Tongue (tissue), 3 donors: ENCODE measurements at places on chromosomes 2 and 18. TPM values are rescaled to one million over a fixed set of nuclear protein-coding genes. Genes with fewer than 3 reads are reported as not detected.

INHA gene
- total RNA-seq, result 1.5 TPM

POU3F3 gene
- total RNA-seq, result not detected

HDAC4 gene
- total RNA-seq, result 34.2 TPM

FAM110C gene
- 3.7 TPM for total RNA-seq

CBLN2 gene
- total RNA-seq, result 0.41 TPM

RIT2 gene
- not detected for total RNA-seq

TXNDC2 gene
- not detected for total RNA-seq

ZNF142 gene
- 14.3 TPM for total RNA-seq

ERFE gene
- 14.1 TPM for total RNA-seq

SERPINB11 gene
- 1.0 TPM for total RNA-seq

RAD51AP2 gene
- 0.10 TPM for total RNA-seq

RUFY4 gene
- total RNA-seq, result not detected

RGPD6 gene
- total RNA-seq, result 54.0 TPM

CXCR4 gene
- total RNA-seq, result 27.7 TPM

GRCh38 chr2:168751104-168751740 is 51.2 kb upstream of the NOSTRIN start:
- DNase-seq, result peak; percentile 69

GRCh38 chr2:174059178-174059883 is 94.2 kb upstream of the SP3 start:
- no peak for DNase-seq

GRCh38 chr2:112690853-112691401 is 29.9 kb upstream of the NT5DC4 start:
- peak; percentile 35 for DNase-seq

DNA sequence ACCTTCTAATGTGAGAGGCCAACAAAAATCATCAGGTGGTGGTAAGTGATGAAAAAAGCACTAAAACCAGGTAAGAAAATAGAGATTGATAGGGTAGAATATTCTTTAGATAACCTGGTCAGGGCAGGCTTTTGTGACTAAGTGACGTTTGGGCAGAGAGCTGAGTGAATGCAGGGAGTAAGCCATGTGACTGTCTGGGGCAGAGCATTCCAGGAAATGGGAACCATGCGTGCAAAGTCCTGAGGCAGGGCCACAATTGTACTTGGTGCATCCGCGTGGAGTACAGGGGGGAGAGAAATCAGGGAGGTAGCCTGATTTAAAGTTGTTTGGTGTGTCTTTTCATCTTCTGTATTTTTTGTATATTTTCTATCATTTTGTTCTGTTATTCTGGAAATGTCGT is 102.5 kb downstream of the LYPD6B start:
- no peak for DNase-seq

- DNase-seq, result no peak
These were observed 56.9 kb downstream of the WDR75 start for GRCh38 chr2:189498205-189498604.

DNA sequence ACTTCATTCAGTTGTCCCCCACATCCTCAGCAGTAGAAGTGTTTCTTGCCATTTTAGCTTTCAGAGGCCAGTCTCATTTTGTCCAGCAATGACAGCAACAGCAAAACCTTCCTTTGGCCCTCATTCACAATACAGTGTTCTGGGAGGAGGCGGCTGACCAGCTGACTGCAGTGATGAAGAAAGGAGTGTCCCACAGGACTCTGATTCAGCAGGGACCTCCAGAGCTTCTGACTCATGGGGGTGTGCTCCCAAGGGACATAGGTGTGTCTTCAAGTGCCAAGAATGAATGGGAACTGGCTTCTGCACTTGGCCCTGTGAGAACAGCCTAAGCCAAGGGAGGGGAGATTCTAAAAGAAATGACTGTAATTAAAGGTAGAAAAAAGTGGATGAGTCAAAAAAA is 147.0 kb upstream of the PELI1 start:
- no peak for DNase-seq

- peak; percentile 11 for DNase-seq
These were observed 42.6 kb upstream of the CD302 start for GRCh38 chr2:159840616-159841015.

GRCh38 chr2:71671203-71671854 is 218.0 kb downstream of the DYSF start:
- DNase-seq, result no peak

DNA sequence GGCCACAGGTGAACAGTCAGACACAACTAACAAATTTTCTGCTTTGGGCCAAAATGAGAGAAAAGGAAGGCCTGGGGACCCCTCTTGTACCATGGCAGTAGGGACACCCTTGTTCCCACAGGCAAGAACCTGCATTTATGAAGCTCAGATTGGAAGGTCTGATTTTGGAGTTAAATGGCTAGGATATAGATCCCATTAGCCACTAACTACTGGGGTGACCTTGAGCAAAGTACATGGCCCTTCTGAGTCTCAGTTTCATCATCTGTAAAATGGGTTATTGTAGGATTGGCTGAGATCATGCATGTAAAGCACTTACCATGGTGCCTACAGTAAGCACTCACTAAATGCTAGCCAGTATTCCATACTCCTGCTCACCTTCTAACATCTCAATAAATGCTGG is 101.6 kb upstream of the DAPL1 start:
- DNase-seq, result no peak

- no peak for DNase-seq
These were observed 890 bp upstream of the SLC4A3 start for GRCh38 chr2:219626540-219626939.

DNA sequence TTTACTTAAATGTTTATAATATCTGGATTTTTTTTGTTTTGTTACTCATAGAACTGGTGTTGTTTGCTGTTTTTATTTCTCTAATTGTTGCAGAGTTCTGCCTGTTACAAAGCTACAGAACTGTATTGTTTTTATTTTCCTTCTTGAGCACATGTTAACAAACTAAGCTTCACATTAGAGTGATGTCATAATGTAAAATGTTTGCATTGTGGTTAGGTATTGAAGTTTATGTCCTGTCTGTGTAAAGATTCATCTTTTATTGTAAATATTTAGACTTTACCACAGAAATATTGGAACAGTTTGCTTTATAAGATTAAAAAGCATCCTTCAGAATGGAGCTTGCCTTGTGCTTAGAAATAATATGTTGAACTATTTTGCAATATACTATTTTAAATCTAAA is 67.7 kb downstream of the CLIP4 start:
- DNase-seq, result no peak

DNA sequence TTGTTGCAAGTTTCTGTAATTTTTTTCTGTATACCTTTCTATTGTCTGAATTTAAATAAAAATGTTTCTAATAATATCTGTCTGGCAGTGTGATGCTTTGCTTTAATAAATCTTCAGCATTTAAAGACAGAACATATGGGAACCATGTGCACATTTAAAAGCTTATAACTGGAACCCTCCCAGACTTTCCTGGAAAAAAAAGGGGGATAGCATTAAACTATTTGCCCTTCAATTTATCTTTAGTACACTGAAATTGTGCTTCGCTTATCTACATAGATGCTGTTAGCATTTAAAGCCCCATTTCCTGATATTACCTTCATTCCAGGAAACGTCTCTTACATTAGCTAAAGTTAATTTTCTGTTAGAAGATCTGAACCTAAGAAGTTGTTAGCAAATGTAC is 64.6 kb downstream of the ZC3H6 start:
- no peak for DNase-seq

DNA sequence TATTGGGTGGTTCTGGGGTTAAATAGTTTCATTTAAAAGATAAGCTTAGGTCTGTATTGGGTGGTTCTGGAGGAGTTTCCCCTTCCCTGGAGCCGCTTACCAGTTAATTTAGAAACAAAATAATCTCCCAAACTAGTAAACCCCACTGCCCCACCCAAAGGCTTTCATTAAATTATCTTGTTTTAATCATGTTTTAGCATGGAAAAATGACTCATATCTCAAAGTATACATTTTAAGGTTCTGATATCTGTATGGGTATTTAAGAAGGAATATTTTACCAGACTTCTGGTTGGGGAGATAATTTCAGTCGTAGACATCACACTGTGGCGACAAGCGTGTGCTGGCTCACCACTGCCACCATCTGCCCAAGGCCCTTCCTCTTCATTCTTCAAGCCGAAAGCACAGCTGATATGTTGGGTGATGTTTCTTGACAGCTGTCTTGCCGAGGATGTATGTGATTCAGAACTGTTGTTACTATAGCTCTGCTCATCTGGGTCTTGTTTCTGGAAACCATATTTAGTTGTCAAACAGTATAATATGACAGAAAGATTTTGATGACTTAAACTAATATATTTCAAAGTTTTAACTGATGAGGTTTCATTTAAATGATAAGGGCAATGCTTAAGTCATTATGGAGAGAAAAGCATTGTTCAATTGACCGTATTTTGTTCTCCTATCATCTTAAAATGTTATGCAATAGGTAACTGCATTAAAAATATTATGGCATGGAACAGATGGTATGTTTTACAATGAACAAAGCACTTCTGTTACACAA is 5.1 kb downstream of the FIGLA start:
- DNase-seq, result peak; percentile 87

DNA sequence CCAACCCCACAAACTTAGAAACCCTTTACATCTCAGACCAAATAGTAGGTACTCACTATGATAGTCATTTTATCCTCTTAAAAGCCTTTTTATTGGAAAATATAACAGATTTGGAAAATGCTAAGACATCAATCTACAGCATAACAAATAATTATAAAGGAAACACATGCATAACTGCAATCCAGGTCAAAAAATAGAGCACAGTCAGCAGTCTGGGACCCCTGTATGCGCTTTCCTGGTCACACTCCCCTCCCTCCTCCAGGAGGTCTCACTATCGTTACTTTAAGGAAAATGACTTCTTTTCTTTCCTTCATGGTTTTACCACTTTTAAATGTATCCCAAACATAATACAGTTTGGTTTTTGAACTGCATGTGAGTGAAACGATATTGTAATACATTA is 90.5 kb upstream of the CCDC150 start:
- DNase-seq, result no peak

- no peak for DNase-seq
These were observed 218.9 kb downstream of the PARD3B start for GRCh38 chr2:204763974-204764703.

DNA sequence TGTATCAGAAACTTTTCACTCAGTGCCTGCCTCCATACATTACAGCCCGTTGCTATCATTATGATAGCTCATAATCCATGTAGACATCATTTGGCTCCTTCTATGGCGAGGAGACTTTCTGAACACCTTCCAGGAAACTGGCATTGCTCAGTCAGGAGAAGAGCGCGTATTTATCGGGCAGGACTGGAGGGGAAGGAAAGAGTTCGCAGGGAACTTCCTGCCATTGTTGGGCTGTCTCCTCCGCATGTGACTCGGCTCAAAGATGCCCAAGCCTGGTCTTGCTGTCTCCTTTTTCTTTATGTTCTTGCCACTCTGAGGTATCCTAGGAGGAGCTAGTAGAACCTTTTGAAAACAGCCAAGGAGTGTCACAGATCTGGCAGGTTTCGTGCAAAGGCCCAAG is 156.8 kb downstream of the CTIF start:
- no peak for DNase-seq

- peak; percentile 55 for DNase-seq
These were observed 44.6 kb downstream of the FOSL2 start for GRCh38 chr2:28437149-28437835.

GRCh38 chr2:37848451-37848850 is 76.6 kb upstream of the RMDN2 start:
- DNase-seq, result no peak

- DNase-seq, result no peak
These were observed 45.9 kb downstream of the CYRIA start for GRCh38 chr2:16619576-16620245.
